ENCODE measurements at places on chromosomes 2 and 18.

DNA sequence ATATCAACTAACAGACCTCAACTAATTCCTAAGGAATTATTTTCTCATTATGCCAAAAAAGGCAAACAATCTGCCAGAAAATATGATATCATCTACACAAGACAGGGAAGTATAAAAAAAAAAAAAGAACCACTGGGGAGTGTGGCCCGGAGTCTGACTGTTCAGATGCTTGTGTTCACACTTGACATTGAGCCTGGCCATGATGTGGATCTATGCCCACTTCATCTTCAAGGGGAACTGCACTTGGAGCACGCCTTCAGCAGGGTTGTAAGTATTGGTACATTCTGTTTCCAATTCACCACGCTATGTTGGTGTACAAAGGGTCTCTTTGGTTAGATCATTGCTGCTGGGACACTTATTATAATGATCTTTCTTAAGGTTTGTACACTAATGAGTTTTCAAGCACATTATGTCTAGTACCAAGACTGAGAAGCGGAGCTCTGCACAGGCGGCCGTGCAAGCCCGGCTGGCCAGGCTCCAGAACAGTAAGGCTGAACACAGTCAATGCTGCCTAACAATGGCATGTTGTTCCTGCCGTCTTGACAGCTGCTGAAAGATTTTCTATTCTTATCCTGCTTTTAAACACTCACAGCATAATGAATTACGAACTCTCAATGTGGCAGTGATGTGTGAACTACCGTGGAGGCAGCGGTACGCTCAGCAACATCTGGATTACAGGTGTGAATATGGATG lies 788.4 kb upstream of the SOX11 start:
- DNase-seq, result no peak

DNA sequence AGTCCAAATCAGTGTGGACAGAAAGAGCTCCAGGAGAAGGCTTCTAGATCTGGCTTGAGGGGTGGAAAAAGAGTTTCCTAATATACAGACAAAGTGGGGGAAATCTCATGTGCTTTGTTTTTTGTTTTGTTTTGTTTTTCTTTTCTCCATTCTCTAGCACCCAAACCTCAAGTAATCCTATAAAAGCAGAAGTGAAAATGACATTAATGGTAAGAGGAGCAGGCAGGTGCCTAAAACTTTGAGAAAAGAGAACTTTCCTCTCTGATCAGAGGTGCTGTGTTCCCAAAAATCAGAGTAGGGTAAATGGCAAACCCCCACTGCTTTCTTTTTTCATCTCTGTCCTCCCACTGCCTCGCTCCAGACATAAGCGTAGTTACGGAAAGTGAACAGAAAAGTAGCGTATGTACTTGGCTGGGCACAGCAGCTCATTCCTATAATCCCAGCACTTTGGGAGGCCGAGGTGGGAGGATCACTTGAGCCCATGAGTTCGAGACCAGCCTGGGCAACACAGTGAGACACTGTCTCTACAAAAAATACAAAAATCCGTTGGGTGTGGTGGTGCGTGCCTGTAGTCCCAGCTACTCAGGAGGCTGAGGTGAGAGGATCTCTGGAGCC lies 77.8 kb downstream of the FAM161A start:
- no peak for DNase-seq

DNA sequence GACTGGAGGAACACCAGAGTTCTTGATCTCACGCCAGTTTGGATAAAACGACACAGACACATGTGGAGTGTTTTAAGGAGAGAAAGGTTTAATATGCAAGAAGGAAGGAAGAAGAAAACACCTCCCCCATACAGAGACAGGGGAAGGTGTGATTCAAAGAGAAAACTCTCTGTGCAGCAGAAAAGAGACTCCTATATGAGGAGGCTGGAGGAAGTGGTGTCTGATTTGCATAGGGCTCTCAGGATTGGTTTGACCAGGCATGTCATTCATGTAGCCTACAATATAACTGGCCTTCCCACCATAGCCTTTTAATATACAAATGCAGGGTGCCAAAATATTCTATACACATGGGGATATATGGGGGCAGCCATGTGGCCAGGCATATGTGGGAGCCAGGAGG lies 1386.5 kb downstream of the RPIA start:
- no peak for DNase-seq

DNA sequence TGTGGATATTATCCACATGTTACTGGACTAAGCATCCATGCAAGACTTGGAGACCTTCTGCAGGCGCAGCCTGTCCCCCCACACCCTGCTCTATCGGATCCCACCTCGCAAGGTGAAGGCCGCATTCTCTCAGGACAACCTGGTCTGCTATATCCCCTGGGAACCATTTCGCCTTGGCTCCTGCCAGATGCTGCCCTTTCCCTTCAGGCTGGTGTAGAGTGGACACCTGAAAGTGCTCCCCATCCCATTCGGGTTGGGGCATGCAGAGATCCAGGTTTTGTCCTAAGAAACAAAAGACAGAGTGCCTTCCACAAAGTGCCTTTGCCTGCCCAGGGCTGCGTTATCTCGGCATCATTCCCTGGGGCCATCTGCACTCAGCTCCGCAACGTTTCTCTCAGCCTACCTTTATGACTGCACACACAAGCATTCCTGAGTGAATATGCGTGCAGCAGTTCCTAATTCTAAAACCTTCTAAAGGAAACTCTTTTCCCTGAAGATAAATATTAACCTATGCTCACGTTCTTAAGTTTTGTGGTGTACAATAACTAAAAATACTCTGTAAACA lies 20.5 kb downstream of the FHL2 start:
- DNase-seq, result no peak

DNA sequence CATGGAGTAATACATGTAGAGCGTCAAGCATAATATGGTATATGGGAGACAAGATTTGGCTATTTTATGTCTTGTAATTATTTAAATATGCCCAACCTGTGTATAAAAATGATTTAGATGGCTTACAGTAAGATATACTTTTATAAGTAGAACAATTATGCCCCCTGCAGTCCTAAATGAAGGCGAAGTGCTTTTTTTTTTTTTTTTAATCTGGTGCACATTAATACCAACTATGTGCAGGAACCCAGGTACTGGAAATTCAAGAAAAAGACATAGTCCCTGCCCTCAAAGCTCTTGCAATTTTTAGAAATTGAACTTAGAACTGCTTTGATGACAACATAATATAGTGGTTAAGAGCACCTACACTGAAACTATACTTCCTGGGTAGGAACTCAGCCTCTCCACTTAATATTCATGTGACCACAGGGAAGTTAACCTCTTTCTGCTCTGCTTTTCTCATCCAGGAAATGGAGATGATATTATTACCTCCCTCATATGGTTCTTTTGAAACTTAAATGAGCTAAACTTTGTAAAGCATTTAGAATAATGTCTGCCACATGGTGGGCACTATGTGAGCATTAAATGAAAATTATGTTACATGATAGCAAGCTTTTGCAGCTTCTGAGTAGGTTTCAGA lies 38.1 kb downstream of the AFTPH start:
- no peak for DNase-seq

DNA sequence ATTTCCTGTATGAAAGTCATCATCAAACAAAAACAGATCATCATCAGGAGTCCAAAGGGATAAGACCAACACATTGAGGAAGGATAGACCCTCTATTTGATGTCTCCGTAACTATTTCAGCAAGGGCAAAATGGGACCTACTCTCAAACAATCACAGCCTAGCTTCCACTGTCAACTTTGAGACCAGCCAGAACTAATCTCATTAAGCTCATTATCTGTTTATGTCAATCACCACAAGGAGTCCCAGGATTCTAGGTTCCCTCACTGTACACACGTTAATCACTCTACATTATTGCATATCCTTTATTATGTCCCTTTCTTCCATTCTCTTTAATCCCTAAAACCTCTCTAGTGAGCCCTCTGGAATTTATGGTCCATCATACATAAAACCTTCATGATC lies 370.3 kb upstream of the LINC00305 start:
- no peak for DNase-seq

GRCh38 chr2:145655165-145655765 lies 1135.3 kb upstream of the ZEB2 start:
- no peak for DNase-seq

DNA sequence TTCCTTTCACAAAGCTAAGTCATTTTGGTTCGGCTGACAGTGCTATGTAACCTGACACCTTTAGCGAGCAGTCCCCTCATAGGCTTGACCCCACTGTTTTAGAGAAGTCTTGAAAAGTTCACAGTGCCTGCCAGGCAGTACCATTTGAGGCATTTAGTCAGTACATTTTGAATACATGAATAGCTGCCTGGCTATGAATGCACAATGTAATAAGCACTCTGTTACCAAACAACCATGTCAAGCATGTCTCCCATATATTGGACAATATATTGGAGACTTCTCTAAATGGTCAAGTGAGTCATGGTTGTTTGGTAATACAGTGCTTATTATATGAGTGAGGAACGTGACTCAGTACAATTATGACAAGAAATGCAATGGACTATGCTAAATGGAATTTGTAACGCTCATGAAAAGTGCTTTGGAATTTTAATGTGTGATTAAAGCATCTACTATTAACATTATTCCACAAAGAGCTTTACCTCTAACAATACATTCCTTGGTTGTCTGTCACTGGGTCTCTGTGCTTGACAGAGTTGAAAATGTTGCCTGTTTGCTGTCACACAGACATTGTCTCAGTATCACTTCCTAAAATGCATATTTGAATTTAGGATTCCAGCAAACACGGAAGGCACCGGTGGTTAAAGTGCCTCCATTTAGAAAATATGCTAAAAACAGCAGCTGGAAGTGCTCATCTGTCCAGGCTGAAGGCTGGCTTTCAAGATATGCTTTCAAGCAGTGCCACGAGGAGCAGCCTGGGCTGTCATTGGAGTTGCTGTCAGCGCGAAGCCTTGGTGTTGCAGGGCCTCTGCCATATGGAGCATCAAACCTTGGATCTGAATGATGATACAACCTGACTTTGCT lies 458.6 kb downstream of the FBXO15 start:
- no peak for DNase-seq

All from neural crest cell (in vitro differentiated cells).